ENCODE measurements at places on chromosomes 4 and X.

GRCh38 chrX:19332983-19333382, 10.7 kb upstream of the PDHA1 start:
- no peak for DNase-seq

DNA sequence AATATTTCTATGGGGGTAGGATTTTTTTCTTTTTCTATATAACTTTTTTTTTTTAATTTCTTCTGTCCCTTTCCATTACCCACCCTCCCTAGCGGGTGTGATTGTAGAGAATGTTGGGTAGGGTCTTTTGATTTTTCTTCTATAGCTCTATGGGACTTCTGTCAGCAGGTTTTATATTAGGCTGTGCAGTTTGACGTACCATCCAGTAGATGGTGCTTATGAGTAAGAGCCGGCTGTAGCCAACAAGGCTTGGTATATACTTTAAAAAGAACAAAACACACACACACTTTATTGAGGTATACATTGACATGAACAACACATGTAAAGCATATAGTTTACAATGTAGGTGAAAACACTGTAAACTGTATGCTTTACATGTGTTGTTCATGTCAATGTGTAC, 247.9 kb upstream of the POF1B start:
- DNase-seq: no peak

DNA sequence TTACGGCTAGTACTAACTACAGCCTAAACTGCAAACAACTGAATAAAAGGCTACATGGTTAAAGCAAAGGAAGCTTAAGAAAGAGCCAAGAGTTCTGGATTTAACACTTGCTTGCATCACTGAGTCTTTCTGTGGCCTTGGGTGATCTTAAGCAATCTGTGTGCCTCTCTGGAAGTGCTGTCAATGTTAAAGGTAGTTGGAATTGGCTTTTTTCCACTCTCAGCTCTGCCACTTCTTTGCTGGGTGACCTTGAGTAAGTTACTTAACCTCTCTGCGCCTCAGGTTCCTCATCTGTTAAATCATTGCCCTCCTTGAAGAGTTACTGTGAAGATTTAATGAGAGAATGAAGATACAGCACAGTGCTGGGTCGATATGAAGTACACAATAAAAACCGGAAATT, 15.7 kb downstream of the SLC2A9 start:
- DNase-seq: no peak

- DNase-seq: no peak
These were observed 60.0 kb downstream of the PPP3CA start for GRCh38 chr4:101287324-101287723.

DNA sequence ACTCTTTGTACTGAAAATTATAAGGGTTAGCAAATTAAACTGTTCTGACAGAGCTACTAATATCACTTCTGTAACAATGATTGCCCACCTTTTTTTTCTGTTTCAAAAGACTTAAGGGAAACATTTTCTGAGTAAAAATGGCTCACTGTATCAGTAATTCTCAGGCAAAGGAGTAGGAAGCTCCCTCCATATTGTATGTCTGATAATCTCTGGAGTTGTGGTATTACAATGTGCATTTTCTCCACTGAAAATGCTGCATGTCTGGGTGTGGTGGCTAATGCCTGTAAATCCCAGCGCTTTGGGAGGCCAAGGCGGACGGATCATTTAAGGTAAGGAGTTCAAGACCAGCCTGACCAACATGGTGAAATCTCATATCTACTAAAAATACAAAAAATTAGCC, 4.4 kb upstream of the STAP1 start:
- DNase-seq: no peak

DNA sequence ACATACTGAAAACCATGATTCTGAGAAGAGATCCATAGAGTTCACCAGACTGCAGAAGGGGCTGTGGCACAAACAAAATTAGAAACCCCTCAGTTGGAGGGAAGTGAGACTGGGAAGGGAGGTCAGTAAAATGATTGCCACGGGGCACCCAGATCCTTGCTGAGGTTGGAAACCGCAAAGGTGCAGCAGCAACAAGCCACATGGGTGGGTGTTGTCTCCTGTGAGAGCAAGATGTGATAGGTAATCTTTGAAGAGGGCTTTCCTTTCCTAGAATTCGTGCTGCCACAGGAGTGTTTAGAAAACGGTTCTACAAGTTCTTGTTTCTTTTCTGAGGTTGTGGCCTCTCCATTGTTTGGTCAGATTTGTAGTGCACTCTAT, 85.5 kb downstream of the NFKB1 start:
- DNase-seq: no peak

- DNase-seq: no peak
These were observed 30.3 kb downstream of the FHIP1A start for GRCh38 chr4:151439320-151439719.

DNA sequence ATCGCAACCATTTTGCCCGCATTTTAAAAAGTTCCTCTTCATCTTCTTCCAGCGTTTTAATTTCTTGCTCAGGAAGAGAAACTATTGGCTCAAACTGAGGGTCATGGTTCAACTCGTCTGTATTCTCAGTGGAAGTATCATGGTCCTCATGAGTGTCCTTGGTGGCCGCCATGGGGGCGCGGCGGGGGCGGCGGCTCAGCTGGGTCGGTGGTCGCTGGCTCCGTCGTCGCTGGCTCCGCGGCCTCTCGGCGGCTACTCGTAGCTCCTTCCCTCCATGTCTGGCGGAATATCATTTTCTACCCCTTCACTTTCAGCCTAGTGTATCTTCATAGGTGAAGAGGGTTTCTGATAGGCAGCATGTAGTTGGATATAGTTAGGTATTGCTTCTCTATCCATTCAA, 492.0 kb upstream of the MAGEB18 start:
- no peak for DNase-seq

GRCh38 chr4:155353923-155354540, 22.7 kb downstream of the MAP9 start:
- peak; percentile 25 for DNase-seq

- peak; percentile 1 for DNase-seq
These were observed 163.1 kb downstream of the SMARCA1 start for GRCh38 chrX:129360175-129360574.

DNA sequence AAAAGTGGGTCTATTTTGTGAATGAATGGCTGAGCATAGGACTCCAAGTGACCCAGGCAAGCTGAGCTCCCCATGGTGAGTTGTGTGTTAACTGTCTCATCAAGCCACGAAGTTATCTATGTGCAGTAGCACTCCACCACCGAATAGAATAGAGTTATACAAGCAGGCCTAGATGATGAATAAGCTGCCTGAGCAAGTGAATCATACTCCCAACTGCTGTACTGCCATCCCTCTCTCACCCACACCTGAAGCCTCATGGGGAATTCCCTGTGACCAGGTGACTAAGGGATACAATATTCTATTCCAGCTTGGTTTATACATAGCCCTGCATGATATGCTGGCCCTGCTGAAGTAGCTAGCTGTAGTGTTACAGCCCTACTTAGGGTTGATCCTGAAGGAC, 38.7 kb downstream of the KDM5C start:
- no peak for DNase-seq

GRCh38 chrX:153445856-153446635, at the start of gene TREX2:
TSS of gene TREX2 (minus strand) at chrX:153446056. CDS start at chrX:153445430, 626 bp downstream.
- DNase-seq: no peak

GRCh38 chrX:100512471-100512870, 72.3 kb upstream of the TNMD start:
- DNase-seq: no peak

- no peak for DNase-seq
These were observed 205.3 kb upstream of the GEMIN8 start for GRCh38 chrX:14235004-14235403.

DNA sequence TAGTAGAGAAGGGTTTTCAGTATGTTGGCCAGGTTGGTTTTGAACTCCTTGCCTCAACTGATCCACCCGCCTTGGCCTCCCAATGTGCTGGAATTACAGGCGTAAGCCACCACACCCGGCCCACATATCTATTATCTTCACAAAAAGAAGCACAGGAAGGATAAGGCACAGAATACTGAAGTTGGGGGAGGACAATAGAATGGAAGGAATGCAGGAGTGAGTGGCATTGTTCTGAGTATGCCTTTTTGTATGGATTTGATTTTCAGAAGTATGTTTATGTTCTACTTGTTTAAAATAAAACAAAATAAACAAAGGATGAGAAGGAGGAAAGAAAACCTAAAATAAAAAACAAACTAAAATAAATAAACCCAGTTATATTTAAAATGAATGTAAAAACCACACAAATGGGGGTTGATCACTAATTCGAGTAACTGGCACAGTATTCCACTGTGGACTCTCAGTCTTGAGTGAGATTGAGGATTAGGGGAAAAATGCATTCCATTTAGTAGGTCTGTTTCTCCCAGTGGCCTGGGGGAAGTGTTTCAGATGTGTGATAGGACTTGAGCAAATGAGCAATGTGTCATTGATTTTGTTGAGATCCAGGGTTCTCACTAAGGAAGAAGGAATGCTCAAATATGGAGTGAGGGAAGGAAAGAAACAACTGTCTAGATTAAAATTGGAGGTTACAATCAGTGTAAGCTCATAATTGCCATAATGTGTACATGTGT, 109.0 kb upstream of the C1QTNF7 start:
- no peak for DNase-seq

DNA sequence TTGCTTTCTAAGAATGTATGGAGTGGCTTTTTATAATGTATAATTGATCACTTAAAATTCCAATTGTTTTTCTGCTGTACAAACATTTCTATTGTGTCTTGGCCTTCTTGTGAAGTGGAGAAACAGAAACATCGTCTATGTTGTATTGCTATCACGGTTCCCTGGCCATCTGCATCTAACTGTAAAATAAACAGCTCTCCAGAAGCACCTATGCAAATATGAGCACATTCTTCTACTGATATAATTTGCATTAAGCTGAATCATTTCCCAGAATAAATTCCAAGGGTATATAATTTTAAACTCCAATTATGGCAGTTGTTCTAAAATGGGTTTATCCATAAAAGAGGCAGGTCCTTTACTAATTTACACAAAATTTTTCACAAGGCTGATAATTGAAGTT, 261.6 kb upstream of the STS start:
- no peak for DNase-seq

GRCh38 chr4:25078523-25078922, 47.8 kb upstream of the LGI2 start:
- no peak for DNase-seq

GRCh38 chr4:67500373-67500772, 44.9 kb downstream of the CENPC start:
- no peak for DNase-seq

- DNase-seq: no peak
These were observed 228.1 kb downstream of the ARHGAP24 start for GRCh38 chr4:85703096-85703495.

GRCh38 chr4:111945014-111945413, 200.2 kb upstream of the FAM241A start:
- no peak for DNase-seq

- no peak for DNase-seq
These were observed 80.2 kb downstream of the FGF16 start for GRCh38 chrX:77527233-77528001.

GRCh38 chr4:99404595-99405287, 30.4 kb downstream of the ADH7 start:
- DNase-seq: no peak

DNA sequence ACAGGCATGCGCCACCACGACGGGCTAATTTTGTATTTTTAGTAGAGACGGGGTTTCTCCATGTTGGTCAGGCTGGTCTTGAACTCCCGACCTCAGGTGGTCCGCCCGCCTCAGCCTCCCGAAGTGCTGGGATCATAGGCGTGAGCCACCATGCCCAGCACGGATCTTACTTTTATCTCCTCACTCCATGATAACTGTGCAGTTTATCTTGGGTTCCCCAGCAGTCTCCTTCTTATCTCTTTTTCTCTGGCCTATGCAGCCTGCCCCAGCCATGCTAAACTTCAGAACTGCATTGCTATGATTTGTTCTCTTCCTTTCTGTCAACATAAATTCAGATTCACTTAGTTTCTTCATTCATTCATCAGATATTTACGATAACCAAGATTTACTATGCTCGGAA, 22.4 kb downstream of the PAGE1 start:
- no peak for DNase-seq

- no peak for DNase-seq
These were observed 155.5 kb upstream of the PSAPL1 start for GRCh38 chr4:7590189-7590588.

DNA sequence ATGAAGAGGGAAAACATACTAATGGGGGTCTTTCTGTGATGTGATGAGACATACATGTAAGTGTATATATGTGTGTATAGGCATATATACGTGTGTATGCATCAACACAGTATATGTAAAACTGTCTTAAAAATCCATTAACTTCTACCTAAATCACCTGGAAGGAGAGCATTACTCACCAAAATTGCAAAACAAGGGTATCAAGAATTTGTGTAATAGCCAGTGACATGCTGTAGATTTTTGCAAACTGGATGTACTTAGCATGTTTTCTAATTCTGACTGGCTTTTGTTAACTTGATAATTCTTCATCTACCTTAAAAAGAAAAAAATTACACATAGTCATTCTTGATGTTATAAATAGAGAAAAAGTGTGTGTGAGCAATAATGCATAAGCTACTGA, 104.7 kb downstream of the PRRG1 start:
- DNase-seq: no peak

GRCh38 chr4:140363051-140363450, 10.4 kb upstream of the SCOC start:
- no peak for DNase-seq

DNA sequence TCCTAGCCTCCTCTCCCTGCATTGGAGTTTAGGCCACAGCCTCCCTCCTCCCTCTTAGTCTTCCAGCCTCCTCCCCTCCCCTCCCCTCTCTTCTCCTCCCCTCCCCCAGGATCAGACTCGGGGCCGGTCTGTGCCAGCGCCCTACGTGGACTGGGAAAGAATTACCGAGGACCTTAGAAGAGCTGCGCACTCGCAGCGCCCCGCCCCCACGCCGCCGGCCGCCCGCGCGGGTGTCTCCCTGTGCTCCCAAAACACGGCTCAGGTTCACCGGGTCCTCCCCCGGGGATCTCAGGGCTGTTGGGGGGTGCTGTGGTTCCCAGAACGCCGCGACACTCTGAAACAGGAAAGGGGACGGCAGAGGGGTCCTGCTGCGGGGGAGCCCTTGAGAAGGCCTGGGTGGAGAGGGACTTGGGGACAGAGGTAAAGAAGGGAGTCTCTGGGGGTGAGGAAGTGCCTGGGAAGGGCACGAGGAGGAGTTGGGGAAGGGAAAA, 122.3 kb upstream of the TBL1X start:
- DNase-seq: peak; percentile 36

- no peak for DNase-seq
These were observed 160.5 kb downstream of the RASL11B start for GRCh38 chr4:53022513-53023100.

- DNase-seq: no peak
These were observed 208.9 kb downstream of the GBA3 start for GRCh38 chr4:22901631-22902030.

GRCh38 chr4:5707778-5708448, 446 bp downstream of the EVC2 start:
- DNase-seq: no peak

Measured in stimulated activated CD4-positive, alpha-beta T cell treated with anti-CD3 and anti-CD28 coated beads, Interleukin-12 subunit alpha, Interleukin-12 subunit beta, amount 100 ng/mL, for 4 hours (primary cell).